ENCODE measurements at places on chromosomes 13 and 19.
A peak's percentile ranks its signal among the peaks of the same experiment; 100 is the strongest.

GRCh38 chr19:6822311-6822670 lies 49.8 kb downstream of the VAV1 start:
- no peak for DNase-seq

- DNase-seq: peak; percentile 47
Observed at GRCh38 chr13:74132776-74133656, 1.2 kb downstream of the KLF12 start.

DNA sequence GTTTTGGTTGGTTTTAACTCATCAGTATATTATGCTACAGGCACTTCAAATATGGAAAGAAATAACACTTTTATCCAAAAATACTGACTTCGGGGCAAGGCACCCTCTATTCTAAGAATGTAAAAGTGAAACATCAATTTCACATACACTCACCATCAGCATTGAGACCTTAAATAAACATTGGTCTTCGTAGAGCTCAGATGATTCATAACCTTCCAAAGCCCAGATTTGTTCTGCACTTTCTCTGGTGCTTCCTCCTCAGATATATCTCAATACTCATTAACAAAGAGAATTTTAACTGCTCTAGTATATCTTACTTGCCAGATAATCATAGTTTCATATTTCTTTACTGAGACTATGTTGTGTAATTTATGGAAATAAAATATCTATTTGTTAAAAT lies 794.3 kb downstream of the LIG4 start:
- DNase-seq: no peak

DNA sequence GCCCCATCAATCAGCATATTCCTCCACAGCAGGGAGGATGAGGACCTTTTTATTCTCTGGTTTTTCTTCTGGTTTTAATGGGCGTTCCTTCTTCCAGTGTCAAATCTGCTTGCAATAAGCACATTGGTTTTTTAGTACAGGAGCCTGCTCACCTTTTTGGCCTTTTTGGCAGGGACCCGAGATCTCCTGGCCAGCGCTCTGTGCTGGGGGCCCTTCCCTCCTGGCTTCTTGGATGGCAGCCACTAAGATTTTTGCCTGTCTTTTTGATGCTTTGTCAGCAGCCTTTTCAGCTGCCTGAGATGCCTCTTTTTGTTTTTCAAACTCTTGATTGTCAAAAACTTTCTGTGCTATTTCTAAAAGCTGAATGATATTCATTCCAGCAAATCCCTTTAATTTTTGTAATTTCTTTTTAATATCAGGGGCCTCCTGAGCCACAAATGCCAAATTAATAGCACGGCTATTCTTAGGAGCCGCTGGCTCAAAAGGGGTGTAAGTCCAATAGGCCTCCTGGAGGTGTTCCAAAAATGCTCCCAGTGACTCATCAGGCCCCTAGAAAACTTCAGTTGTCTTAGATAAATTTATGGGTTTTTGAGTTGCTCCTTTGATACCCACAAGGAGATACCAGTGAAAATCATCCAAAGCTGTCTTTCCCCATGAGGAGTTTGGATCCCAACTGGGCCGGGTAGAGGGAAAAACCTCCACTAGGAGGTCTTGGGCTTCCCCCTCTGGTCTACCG lies 73.0 kb downstream of the ZNF100 start:
- DNase-seq: no peak

DNA sequence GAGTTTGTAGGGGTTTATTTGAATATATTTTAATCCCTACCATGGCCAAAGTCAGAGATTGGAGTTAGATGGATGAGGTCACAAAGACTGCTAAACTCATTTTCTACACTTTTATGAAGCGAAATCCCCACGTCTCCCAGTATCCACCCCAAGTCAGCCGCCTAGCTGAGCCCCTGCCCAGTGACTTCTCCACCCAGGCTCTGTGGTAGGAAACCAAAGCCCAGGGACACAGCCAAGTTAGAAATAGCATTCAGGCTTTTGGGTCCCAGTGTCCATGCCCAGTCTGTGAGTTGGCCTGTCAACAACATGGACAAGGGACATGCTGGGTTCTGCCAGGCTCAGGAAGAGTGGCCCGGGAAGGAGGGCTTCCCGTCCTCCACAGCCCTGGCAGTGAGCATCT lies 474.0 kb downstream of the FOXO1 start:
- DNase-seq: peak; percentile 30

DNA sequence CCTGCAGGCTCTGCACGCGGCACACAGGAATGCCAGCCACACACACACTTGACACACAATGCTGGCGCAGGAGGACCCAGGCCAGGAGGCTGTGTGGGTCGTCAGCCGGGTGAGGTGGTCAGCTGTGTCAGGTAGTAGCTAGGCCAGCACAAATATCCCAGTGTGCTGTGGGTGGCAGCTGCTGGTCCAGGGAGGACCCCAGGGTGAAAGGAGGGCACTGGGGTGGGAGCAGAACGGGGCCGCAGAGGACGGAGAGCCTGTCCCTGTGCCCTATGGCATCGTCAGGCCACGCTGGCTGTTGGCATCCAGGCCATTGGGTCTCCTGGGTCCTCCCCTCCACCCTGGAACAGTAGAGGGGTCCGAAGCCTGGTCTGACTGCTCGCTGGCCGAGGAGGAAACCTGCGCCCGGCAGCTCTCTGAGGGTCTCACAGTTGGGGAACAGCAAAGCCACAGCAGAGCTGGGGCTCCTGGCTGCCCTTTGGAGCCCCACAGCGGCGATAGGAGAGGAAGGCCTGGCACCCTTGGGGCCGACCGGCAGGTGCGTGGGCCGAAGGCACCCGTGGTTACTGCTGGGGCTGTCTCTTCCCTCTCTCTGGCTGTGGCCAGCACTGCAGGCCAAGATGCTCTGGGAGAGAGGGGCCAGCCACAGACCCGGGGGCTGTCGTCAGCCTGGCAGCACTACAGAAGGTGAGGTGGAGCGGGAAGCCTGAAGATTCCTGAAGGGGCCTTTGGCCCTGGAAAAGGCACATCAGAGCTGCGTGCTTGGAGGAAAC lies 27.3 kb downstream of the C13orf46 start:
- no peak for DNase-seq

All from pons (tissue), 1 donor.